CD4-positive, alpha-beta memory T cell (primary cell): ENCODE measurements at places on chromosomes 16 and 17. TPM values are rescaled to one million over a fixed set of nuclear protein-coding genes. Genes with fewer than 3 reads are reported as not detected.

DNA sequence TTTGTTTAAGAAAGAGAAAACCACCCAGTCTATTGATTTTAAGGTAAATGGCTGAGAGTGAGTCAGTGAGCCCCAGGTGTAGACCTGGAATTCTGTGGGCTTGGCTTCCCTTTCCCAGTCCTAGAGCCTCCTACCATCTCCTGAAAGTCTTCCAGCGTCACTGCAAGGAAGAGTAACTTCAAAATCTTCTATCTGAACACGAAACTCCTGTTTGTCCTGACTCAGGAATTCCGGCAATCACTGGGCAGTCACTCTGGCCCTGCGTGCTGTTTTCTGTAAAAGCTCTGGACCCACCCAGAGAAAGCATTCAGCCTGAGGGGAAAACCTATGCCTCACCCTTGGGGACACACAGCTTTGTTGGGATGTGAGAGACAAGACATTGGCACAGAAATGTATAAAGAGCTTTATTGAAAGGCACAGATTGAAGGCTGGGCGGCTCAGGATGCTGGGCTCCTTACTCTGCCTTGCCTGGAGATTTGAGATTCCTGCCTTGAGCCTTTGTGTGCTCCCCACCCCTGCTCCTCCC lies 15.9 kb downstream of the MINK1 start:
- no peak for DNase-seq

DNA sequence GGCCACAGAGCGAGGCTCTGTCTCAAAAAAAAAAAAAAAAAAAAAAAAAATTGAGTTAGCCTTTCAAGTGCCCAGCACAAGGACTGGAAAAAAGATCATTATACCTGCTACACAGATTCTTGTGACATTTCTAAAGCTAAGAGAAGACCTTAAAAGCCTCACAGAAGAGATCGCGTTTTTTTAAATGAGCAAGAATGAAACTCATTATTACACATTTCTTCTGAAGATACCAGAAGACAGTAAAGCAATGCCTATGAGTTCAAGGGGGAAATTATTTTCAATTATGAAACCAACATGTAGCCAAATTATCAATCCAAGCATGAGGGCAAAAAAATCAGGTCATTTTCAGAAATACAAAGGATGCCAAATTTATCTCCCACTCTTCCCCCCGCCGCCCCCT lies 56.8 kb downstream of the MED13 start:
- no peak for DNase-seq

CCL8 gene
- not detected for total RNA-seq

DNA sequence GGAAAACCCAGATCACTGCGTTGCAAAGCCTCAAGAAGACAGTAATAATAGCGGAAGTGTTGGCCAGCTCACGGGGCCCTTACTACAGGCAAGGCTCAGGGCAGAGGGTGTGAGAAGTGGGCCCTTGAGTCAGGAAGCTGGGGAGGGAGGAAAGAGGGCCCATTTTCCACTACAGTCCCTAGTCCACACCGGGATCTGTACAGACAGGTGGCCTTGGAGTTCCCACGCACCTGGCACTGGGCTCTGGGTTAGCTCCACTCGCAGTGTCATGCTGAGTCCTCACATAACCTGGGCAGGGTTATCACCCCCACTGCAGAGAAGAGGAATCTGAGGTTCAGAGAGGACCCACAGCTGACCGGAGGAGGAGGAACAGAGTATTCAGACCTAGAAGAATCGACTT lies 16.8 kb upstream of the MTSS2 start:
- no peak for DNase-seq

- peak; percentile 46 for DNase-seq
Measured at GRCh38 chr17:74513987-74514631, 17.2 kb downstream of the CD300LB start.
